ENCODE measurements at places on chromosomes 7 and 10. TPM values are rescaled to one million over a fixed set of nuclear protein-coding genes. Genes with fewer than 3 reads are reported as not detected.

DNA sequence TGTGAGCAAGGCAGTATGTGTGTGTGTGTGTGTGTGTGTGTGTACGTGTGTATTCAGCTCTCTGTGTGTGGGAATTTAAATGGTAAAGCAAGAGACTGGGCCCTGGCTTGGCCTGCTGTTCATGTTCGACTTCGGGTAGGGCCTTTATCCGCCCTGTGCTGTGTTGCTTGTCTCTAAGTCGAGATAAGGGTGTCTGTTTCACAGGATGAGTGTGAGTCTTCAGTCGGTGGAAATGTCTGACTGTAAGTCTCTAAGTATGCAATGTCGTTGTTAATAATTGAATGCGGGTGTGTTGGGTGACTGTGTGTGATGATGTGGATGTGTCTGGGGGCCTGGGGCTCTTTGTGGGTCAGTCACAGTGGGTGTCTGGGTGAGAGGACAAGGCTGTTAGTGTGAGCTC, 34.8 kb downstream of the HIF1AN start:
- no peak for DNase-seq

Gene MACC1
- 26.6 TPM for total RNA-seq

Gene SCART1
- 1.2 TPM for total RNA-seq

Gene BTBD16
- total RNA-seq: not detected

DNA sequence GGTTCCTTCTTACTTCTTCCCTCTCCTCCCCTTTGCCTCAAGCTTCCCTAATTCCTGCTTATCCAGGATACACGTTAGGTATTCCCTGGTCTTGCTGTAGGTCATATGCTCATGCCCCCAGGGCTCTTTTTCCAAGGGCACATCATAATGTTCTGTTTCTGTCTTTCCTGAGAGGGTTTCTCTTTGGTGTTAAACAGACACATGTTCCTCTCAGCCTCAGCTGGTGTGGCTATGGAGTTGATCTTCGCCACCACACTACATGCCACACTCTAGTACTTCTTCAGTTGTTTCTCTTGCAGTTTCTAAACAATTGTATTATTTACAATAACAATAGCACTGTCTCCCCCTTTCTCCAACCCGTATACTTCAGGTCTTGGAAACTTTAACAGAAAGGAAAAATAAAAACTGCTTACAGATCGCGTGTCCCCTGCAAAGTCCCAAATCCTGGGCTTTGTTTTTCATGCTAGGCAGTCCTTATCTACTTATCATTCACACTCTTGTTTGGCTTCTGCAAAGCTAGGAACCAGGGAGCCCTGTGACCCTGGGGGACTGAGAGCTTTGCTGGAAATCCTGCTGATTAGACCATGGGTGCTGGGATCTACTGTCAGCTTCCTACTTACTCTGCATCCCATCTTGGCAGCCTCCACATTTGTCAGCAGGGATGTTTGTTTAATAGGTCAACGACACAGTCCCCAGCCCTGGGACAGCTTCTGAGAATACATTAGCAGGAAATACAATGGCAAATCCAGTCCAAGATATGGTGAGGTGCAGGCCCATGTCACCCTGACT, 193.9 kb upstream of the BMPER start:
- DNase-seq: no peak

Gene GPR15LG
- 1.5 TPM for total RNA-seq

Gene VSTM2A
- not detected for total RNA-seq

Gene IKZF1
- 131 TPM for total RNA-seq

- no peak for DNase-seq
Observed at GRCh38 chr10:88473989-88474883, 108.9 kb downstream of the RNLS start.

- no peak for DNase-seq
Observed at GRCh38 chr10:43436291-43437140, at the start of gene ZNF487. ZNF487 (plus strand) TSS chr10:43437111; CDS start chr10:43475814, 38,703 bp downstream.

Gene AGBL3
- total RNA-seq: 2.3 TPM

All from GM12878 (cell line).